Activated T-helper 1 cell treated with anti-CD3 and anti-CD28 coated beads, Interleukin-12 subunit alpha, Interleukin-12 subunit beta, Interleukin-2, Interleukin-4 antibody, amounts not matched to agents 30 ng/mL and 10 ng/mL and 1 ng/mL, durations not matched to agents 14 hours and 24 hours and 36 hours (primary cell): ENCODE measurements at places on chromosomes 7 and 10. TPM values are rescaled to one million over a fixed set of nuclear protein-coding genes. Genes with fewer than 3 reads are reported as not detected.

DNA sequence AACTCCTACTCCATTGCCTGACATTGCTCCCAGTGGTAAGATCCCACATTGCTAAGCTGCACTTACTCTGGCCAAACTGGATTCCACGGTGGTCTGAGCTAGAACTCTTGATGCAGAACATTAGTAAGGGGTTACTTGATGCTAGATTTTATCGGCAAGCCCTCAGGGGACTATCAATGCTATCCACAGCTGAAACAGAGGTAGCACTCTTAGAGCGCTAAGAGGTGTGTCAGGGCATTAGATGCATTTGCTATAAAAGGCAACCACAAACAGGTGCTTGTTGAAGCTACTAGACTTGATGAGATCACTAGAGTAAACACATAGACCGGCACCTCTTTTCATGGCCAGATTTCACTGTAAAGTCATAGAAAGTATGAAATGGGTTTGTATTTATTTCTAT, 116.3 kb downstream of the MDFIC start:
- H3K4me3 ChIP-seq = no peak overlapping the region
- no peaks in the 10 kb centered on the region for H3K27me3 ChIP-seq
- DNase-seq = no peak
- peaks cover 2% of the 10 kb centered on the region for H3K36me3 ChIP-seq

GRCh38 chr7:29900745-29901144, 88.9 kb downstream of the SCRN1 start:
- DNase-seq = no peak
- H3K4me3 ChIP-seq = no peak overlapping the region
- H3K36me3 ChIP-seq = no peaks in the 10 kb centered on the region
- peaks cover 8% of the 10 kb centered on the region for H3K27me3 ChIP-seq

DNA sequence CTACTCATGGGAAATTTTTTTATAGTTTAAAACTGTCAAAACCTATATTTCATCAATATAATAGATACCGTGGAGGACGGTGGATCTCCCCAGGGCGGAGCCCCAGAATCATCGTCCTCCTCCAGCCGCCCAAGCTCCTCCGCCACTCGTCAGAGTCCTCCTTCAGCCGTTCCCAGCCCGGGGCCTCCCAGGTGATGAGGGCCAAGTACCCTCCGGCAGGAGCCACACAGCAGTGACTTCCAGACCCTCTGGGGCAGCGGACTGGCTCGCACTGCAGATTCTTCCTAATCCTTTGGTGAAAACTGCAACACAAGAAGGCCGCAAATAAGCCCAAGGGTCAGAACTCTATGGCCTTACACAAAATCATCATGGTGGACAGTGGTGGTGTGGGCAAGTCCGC, 26.8 kb upstream of the ABCB5 start:
- no peak overlapping the region for H3K27ac ChIP-seq
- no peak for DNase-seq
- no peaks in the 10 kb centered on the region for H3K27me3 ChIP-seq
- H3K4me1 ChIP-seq = no peaks in the 10 kb centered on the region

Gene FOXL3
- not detected in 2 replicates for total RNA-seq

GRCh38 chr7:114648680-114649079, 234.1 kb downstream of the FOXP2 start:
- H3K27me3 ChIP-seq = peaks cover 2% of the 10 kb centered on the region
- no peak for DNase-seq
- no peaks in the 10 kb centered on the region for H3K4me1 ChIP-seq
- H3K4me3 ChIP-seq = no peak overlapping the region

Gene MEIG1
- total RNA-seq = 0.44 TPM in 1 of 2 replicates, not detected in the other

DNA sequence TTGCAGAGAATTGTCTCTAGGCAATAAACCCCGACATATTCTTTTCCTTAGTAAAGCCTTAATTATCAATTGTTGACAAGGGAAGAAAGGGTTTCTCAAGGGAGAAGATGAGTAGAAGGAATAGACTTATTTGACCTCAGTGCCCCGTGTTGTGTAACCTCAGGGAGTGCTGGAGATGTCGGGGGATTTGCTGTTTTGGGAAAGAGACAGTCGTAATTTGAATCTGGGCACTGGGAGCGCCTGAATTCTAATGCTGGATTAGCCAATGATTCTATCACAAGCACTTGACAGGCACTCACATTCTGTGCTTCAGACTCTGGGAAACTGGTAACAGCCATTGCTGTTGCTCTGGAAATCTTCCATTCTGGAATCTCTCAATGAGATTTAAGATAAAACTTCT, 13.8 kb upstream of the LMOD2 start:
- H3K36me3 ChIP-seq = no peaks in the 10 kb centered on the region
- no peak overlapping the region for H3K27ac ChIP-seq
- no peaks in the 10 kb centered on the region for H3K4me1 ChIP-seq
- H3K27me3 ChIP-seq = peaks cover 22% of the 10 kb centered on the region

Gene KCND2
- not detected in 2 replicates for total RNA-seq

- peaks cover 4% of the 10 kb centered on the region for H3K4me1 ChIP-seq
- no peak overlapping the region for H3K4me3 ChIP-seq
- DNase-seq = no peak
- H3K36me3 ChIP-seq = no peaks in the 10 kb centered on the region
- no peak overlapping the region for H3K27ac ChIP-seq
- peaks cover 9% of the 10 kb centered on the region for H3K27me3 ChIP-seq
Measured at GRCh38 chr7:155255071-155255470, 42.6 kb upstream of the INSIG1 start.

DNA sequence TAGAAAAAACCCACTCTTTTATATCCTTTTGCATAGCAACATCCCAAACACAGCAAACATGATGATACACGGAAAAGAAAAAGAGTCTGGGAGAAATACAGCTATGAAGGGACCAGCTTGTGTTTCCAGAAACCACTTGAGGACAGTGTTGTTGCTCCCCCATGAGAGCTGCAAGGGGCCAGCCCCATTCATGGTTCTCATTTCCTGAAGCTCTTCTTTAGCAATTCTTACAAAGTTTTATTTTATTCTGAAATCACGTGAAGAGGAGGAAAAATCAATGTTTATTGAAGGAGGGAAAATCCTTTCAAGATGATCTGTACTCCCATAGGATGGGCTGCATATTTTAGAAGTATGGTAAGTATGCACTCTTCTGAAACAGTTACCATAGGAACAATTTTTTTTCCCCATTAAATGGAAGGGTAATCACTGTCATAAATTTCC, 17.5 kb upstream of the PRTFDC1 start:
- H3K36me3 ChIP-seq = no peaks in the 10 kb centered on the region
- H3K4me3 ChIP-seq = no peak overlapping the region
- H3K27me3 ChIP-seq = peaks cover 3% of the 10 kb centered on the region
- H3K4me1 ChIP-seq = no peaks in the 10 kb centered on the region
- H3K27ac ChIP-seq = no peak overlapping the region
- DNase-seq = no peak
